ENCODE measurements at places on chromosomes 7 and 10.

- no peak for DNase-seq
Observed at GRCh38 chr7:155457544-155458110, 302 bp upstream of the EN2 start.

- DNase-seq = no peak
Observed at GRCh38 chr7:140061607-140061930, 1.2 kb downstream of the PARP12 start.

- DNase-seq = no peak
Observed at GRCh38 chr7:78924581-78924980, 528.9 kb downstream of the MAGI2 start.

- peak; percentile 46 for DNase-seq
Observed at GRCh38 chr10:12042409-12042796, 206 bp downstream of the UPF2 start.

- DNase-seq = no peak
Observed at GRCh38 chr7:9761224-9761623, 1212.4 kb upstream of the PHF14 start.

DNA sequence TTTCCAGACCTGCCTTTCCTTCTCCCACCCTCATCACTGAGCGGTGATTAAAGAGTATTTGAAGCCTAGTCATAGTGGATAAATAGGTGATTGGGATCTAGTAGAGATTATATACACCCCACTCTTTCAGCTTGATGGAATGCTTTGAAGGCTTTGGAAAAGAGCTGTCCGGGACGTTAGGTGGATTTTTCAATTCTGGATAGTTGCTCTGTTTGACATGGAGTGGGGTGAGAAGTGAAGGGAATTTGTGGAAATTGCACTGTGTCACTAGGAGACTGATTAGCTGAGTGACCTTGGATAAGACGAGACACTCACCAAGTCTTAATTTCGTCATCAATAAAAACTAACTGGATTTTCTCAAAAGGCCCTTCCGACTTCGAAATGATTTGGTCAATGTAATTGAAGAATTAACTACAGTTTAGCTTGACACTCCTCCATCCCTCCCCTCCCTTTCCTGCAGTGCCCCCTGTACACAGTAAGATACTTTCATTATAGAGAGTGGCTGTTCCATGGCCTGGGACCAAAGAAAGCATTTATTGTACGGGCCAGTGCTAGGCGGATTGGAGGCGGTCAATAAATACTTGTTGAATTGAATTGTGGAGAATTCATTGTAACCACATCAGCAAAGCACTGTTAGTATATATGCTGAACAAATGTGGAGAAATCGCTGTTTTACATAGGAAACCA is 962 bp downstream of the ZKSCAN1 start:
- no peak for DNase-seq

DNA sequence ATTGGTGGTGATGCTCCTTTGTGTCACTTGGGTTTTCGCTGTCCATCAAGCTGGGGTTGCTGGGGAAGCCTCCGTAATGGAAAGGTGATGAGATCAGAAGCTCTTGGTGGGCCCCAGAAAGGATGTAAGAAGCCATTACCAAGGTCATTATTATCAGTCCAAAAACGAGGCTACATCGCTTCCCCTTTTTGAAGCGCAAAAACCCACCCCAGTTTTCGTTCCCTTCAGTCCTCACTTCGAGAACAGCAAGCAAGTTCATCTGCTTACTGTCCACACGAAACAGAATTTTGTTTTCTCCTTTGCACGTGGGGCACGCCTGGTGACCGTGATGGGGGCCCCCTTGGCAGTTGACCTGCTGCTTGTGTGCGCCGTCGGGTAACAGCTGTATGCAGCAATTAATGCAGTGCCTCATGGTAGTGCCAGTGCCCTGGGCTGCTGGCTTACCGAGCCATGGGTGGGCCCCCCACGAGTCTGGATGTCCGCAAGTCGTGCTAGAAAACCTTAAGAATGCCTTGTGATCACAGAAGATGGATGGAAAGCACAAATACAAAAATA is 47.5 kb downstream of the CHST15 start:
- DNase-seq = no peak

- DNase-seq = peak; percentile 98
Observed at GRCh38 chr7:142808802-142809583, 38.2 kb downstream of the PRSS2 start.

DNA sequence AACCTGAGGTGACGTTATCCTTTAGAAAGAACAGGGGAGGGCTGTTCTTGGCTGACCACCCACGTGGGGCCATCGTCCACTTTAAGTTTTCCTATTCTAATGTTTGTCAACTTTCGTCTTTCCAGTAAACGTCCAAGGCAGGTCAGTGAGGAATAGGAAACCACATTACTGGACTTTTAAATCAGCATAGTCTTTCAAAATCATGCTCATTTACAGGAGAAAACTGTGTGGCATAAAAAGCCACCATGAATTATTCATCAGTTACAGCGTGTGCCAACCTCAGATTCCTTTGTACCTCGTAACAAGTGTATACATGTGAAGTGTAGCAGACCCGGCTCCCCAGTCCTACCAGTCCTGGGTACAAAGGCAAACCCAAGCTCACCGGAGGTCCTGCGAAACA is 25.1 kb upstream of the ABLIM1 start:
- DNase-seq = no peak

Measured in activated CD4-positive, alpha-beta T cell treated with anti-CD3 and anti-CD28 coated beads, Interleukin-10, Interleukin-2, amounts not matched to agents 100 ng/mL and 50 ng/mL, durations not matched to agents 16 hours and 8 hours (primary cell).